Astrocyte (in vitro differentiated cells and primary cell): ENCODE measurements at places on chromosomes 3 and 15. TPM values are rescaled to one million over a fixed set of nuclear protein-coding genes. Genes with fewer than 3 reads are reported as not detected.

The RBP2 gene
- not detected in 2 replicates for total RNA-seq

The PLSCR2 gene
- not detected in 2 replicates for total RNA-seq

The SLC28A1 gene
- not detected in 2 replicates for total RNA-seq

The ADPRH gene
- total RNA-seq = 2.6 and 3.1 TPM in 2 replicates

The SPRED1 gene
- 29.5 and 31.7 TPM in 2 replicates for total RNA-seq

The NDN gene
- 59.5 and 61.6 TPM in 2 replicates for total RNA-seq

The GMNC gene
- total RNA-seq = 0.62 and 0.75 TPM in 2 replicates

The BBS4 gene
- 16.9 and 17.7 TPM in 2 replicates for total RNA-seq

The CFAP100 gene
- total RNA-seq = not detected in 2 replicates

The KIF7 gene
- 5.1 and 5.3 TPM in 2 replicates for total RNA-seq

The FEM1B gene
- total RNA-seq = 38.6 and 49.5 TPM in 2 replicates

The SLC28A2 gene
- not detected in 2 replicates for total RNA-seq

The DIPK2A gene
- 11.7 and 19.1 TPM in 2 replicates for total RNA-seq

The TNNC1 gene
- total RNA-seq = 5.4 and 12.4 TPM in 2 replicates
